Stimulated activated CD8-positive, alpha-beta memory T cell treated with anti-CD3 and anti-CD28 coated beads, Interleukin-15, amount 100 ng/mL, for 1 hour (primary cell): ENCODE measurements at places on chromosomes 7 and 10.

- no peak for DNase-seq
Measured at GRCh38 chr10:90007226-90007625, 305.8 kb downstream of the KIF20B start.

DNA sequence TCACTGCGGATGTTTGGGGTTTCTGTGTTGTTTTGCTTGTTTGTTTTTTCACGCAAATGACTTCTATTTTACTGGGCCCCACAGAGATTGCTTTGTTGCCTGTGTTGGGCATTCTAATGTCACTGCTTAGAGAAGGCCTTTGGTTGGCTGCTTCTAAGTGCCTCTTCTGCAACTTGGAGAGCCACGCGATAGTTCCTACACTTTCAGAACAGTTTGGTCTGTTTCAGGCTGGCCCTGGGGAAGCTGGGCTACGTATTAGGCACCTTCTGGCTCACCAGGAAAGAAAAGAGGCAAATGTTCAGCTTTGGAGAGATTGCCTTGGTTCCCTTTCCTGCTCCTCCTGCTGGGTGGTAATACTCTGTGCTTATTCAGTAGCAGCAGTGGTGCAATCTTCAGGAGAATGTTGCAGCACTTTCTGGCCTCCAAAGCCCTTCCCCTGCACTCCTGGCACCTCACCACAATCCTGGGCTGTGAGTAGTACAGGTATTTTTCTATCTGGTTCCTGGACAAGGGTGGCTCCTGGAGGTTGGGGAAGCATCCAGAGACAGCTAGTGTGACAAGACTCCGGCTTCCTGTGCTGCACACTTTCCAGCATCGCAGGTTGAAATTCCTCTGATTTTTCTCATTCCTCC is 1.2 kb downstream of the ANTXRL start:
- DNase-seq = no peak

DNA sequence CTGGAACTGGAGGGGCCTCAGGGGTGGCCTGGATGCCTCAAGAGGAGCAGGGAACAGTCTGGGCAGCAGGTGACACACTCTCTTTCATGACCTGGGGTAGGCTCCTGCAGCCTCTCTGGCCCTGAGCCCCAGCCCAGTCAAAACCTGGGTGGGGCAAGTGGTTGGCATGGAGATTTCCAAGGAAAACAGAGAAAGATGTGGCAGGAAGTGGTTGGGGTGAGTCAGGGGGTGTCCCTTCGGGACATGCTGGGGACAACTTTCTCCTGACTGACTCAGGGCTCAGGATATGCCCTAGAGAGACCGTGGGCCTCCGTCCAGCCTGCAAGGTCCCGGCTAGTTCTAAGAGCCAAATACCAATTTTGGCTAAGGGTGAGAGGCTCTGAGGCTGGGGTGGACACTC is 2.9 kb downstream of the AQP1 start:
- DNase-seq = no peak

DNA sequence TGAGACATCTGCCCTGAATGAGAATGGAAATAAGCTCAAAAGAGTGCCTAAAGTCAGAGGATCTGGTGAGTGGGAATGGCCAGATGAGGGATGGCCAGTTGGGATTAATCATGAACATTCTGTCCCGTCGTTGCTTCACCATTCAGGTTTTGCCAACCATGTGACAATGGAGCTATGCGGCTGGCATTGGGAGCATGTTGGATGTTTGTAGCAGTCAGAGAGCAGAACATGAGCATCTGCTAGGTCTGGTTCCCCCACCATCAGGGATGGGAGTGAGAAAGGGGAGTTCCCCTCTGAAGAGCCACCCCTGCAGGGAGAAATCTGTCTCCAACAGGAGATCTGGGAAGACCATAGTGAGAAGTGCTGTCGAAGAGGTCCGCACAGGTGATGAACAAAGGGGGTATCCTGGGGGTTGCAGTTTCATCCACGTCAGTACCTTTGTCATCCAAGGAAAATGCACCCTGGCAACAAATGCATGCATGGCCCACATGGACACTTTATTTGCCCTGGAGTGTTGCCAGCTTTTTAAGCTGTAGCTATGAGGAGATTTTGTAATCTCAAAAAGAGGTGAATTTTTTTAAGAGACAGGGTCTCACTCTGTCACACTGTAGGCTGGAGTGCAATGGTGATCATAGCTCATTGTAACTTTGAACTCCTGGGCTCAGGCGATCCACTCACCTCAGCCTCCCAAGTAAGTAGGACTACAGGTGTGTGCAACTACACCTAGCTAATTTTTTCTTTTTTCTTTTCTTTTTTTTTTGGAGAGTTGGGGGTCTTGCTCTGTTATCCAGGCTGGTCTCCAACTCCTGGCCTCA is 190.2 kb downstream of the CAMK1D start:
- DNase-seq = no peak

- DNase-seq = no peak
Measured at GRCh38 chr7:131619336-131620305, 63.2 kb upstream of the PODXL start.

DNA sequence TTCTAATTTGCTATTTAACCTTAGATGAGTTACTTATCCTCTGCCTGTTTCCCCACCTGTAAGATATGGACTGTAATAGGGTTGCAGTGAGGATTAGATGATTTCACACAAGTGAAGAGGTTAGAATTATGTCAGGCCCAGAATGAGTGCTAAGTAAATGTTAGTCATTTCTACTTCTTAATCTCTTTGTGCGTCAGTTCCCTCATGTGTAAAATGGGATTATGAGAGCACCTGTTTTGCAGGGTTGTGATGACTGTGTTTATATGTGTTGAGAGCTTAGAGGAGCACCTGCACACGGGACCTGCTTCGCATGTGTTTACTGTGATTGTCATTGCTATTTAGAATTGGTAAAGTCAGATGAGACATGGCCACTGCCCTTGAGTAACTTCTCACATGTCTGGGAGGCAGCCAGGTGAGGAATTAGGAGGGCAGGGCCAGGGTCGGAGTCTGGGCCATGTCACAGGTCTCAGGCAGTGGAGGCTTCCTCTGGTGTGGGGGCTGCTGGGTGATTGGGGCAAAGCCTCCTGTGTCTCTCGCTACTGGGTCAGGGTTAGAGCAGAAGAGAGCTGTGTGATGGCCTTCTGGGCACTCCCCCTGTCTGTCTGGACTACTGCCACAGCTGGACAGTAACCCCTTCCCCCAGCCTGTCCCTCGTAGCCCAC is 106.7 kb downstream of the WDFY4 start:
- no peak for DNase-seq

GRCh38 chr7:26592011-26592410 is 272.4 kb downstream of the SKAP2 start:
- DNase-seq = no peak

DNA sequence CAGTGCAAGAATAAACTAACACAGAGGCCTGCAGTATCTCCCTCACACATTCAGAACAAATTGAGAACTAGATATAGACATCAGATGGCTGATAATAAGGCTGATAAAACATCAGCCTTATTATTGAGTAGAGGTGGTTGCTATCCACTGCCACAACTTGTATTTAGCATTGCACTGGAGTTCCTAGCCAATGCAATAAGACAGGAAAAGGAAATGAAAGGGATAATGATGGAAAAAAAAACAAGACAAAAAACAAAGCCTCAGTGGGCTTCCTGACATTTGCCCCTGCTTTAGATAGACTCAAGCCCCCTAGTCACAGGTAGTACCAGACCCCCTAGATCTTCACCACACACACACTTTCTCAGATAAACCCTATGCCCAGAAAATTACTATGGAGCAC is 33.2 kb upstream of the ELN start:
- no peak for DNase-seq

GRCh38 chr7:139297795-139298194 is 43.3 kb upstream of the FMC1 start:
- no peak for DNase-seq

DNA sequence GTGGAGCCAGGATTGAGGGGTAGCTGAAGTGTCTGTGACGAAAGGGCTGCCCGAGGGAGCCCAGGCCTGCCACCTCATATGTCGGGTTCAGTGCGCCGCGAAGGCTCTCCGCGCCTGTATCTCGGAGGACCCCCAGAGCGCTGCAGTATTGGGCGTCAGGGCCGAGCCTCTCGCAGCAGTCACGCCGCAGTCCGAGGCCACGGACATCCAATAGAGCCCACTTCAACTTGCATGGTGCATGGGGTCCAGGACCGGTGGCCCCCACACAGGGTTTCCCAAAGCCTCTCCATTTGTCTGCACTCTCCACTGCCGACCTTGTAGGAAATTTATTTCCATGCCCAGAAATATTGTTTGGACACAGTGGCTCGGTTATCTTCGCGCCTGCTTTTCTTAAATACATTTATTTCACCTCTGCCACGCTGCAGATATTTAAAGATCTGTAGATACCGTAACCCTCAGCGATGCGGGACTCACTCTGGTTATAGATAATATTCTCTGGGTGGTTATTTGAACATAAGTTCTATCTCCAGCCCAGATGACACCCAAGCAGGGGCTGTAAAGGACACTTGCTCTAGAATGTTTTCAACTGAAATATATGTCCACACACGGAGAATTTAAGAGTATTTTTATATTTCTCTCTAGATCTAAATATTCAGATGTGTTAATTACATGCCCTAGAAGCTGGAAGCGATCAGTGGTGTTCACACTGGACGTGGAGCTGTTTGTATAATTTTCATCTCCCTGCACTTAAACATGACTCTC is 5.1 kb upstream of the ZNF503 start:
- DNase-seq = no peak

DNA sequence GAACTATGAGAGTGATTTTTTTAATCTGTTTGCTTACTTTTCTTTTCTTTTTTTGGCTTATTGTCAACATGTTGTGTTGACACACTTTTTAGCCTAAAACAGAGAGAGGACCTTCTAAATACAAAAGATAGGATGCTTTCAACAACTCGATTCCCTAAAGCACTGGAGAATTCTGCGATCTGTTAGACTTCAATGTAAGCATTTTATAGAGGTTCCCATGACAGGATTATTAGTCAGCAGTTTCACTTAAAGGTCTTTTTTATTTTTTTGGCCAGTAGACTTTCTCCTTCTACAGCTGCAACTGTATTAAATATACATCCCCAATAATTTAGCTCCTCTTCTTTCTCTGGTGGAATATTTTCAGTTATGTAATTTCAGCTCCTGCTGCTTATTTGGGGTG is 12.7 kb upstream of the NRP1 start:
- no peak for DNase-seq

GRCh38 chr7:40944981-40945585 is 757.8 kb downstream of the INHBA start:
- no peak for DNase-seq

DNA sequence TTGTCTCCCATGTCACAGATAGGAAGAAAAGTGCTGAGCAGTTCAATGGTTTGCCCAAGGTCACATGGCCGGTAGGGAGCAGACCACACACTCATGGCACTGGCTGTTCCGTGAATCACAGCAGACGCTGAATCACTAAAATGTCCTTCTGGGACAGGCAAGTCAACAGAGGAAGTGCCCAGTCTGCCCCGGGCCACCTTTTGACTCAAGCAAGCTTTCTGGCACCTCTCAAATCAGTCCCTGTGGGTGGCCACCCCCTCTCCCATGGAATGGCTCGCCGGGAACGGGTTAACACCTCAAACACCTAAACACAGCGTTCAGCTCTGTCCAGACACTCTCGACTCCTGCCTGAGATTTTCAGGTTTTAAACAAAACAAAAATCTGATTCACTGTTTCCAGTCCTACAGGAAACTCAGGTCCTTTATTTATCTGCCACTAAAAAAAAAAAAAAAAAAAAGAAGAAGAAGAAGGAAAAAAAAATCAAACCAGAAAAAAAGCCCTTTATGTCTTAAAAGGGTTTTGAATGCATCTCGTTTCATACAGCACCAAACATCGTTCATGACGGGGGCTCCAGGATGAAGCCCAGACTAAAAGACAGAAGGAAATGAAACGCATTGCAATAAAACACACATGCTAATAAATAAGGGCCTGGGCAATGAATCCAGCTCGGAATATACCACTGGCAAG is 15.5 kb downstream of the CARD11 start:
- DNase-seq = no peak

DNA sequence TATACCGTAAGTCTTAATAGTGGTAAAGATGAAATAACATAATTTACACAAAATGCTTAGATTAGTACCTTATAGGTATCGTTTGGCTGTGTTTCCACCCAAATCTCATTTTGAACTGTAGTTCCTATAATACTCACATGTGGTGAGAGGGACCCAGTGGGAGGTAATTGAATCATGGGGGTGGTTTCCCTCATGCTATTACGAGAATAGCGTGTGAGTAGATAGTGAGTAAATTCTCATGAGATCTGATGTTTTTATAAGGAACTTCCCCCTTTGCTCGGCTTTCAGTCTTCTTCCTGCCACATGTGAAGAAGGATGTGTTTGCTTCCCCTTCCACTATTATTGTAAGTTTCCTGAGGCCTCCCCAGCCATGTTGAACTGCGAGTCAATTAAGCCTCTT is 426.3 kb upstream of the POT1 start:
- no peak for DNase-seq

DNA sequence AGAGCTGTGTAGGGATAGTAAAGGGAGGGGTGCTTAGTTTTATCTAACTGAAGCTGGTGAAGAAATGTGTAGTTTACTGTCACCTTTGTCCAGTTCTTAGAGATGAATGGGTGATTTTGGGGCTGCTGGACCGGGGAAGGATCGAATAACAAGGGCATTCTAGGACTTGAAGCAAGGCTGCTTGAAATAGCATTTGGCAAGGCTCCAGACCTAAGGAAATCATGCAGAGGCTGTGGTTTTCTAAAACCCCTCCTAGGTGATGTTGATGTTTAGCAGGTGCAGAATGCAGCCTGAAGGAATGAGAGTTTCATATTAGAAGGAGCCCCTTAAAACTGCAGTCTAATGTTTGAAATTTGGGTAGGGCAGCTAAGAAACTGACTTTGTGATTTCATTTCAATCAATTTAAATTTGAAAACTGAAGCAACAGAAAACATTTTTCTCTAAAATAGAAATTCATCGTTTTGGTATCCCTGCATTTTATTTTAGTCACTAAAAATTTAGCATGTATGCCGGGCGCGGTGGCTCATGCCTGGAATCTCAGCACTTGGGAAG is 68.5 kb downstream of the TET1 start:
- DNase-seq = no peak

DNA sequence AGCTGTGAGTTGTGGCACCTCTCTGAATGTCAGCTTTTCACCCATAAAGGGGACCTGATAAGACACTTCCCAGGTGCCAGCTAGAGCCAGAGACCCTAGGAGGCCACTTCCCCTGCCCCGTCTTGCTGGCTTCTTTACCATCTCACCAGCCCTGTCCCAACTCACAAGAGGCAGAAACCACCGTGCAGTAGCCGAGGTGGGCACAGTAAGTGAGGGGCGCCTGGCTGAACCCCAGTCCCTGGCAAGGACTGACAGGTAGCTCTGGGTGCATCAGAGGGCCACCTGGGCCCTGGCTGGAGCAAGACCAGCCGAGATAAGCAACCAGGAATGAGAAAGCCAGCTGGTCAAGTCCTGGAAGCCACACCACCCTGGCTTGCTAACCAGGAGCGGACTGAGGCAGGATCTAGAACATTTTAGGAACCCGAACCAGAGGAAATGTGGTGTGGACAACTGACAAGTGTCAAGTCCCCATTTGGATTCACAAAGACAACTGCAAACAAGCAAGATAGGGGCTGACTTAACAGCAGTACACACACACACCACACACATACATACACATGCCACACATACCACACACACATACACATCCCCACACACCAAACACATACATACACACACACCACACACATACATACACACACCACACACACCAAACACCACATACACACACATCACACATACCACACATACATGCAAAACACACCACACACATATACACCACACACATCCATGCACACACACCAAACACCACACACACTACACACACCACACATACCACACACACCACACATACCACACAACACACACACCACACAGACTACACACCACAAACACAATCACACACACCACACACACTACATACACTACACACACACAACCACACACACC is 20.8 kb downstream of the OGDHL start:
- no peak for DNase-seq
